Hematopoietic multipotent progenitor cell (in vitro differentiated cells): ENCODE measurements at places on chromosomes 1 and 21.

DNA sequence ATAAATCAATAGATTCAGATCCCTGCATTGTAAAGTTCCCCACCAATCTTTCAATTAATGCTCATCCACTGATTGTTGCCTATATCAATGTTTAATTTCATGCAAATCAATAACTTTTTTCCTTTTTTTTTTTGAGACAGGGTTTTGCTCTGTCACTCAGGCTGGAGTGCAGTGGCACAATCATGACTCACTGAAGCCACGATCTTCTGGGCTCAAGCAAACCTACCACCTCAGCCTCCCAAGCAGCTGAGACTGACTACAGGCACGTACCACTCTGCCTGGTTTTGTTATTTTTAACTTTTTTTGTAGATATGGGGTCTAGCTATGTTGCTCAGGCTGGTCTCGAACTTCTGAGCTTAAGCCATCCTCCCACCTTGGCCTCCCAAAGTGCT lies 25.7 kb downstream of the DIO1 start:
- DNase-seq, result no peak

- no peak for DNase-seq
Observed at GRCh38 chr1:34781071-34781843, at the start of gene GJB3. TSS of gene GJB3 (plus strand) at chr1:34781214. CDS start at chr1:34784763, 3,549 bp downstream.

GRCh38 chr1:230186874-230187273 lies 119.8 kb downstream of the GALNT2 start:
- no peak for DNase-seq

GRCh38 chr1:235918465-235918864 lies 51.8 kb upstream of the LYST start:
- DNase-seq, result no peak

GRCh38 chr1:248739572-248740205 lies 15.9 kb downstream of the LYPD8 start:
- no peak for DNase-seq

DNA sequence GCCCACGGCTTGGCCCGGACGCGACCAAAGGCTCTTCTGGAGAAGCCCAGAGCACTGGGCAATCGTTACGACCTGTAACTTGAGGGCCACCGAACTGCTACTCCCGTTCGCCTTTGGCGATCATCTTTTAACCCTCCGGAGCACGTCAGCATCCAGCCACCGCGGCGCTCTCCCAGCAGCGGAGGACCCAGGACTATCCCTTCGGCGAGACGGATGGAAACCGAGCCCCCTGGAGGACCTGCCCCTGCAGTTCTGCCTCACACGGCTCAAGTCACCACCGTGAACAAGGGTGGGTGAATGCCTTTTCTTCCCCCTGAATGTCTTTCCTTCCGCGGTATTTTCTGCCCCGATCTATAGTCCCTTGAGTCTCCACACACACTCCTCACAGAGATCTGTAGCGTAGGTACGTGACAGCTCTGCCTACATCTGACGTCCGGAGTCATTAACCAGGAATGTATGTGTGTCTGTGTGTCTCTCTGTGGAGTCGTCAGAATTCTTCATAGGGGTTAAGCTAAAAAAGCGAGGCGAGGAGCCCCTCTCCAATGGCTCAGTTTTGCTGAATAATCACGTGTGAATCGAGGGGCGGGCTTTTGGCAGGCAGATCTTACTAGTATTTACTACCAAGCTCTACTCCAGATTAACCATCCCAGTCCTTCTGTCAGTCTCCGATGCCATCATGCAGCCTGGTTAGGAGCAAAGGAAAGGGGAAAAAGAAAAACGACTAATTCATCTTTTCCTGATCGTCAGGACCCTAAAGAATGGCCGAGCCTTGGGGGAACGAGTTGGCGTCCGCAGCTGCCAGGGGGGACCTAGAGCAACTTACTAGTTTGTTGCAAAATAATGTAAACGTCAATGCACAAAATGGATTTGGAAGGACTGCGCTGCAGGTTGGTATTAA lies at the start of gene CDKN2C:
Gene CDKN2C, plus strand, starts transcription at position 635 of the 898 bp plus-strand sequence. Its CDS starts 124 bp downstream, at position 759.
- DNase-seq, result no peak

- no peak for DNase-seq
Observed at GRCh38 chr1:197268012-197268411, at the start of gene CRB1. TSS of gene CRB1 (plus strand) at chr1:197268252. CDS start at chr1:197268413, 161 bp downstream.
